Progenitor cell of endocrine pancreas (in vitro differentiated cells): ENCODE measurements at places on chromosomes 7 and 10.

DNA sequence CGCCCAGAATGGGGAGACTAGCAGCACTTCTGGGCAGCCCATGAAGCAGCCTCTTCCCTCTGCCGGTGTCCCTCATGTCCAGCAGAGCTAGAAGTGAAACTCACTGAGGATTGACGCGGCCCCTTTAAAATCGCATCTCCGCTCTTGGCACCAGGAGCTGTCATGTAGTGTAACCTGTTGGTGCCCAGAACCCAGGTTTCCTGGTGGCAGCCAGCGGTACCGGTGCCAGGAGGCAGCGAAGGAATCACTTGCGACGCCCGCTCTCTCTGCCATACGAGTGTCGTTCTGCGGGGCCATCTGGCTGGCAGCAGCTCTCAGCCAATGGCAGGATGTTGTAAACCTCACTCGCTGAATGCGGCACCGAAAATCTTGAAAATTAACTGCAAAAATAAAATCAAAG is 82.7 kb downstream of the CUX1 start:
- no peak for DNase-seq

- no peak for DNase-seq
Measured at GRCh38 chr7:6422926-6423632, 24.7 kb downstream of the DAGLB start.

DNA sequence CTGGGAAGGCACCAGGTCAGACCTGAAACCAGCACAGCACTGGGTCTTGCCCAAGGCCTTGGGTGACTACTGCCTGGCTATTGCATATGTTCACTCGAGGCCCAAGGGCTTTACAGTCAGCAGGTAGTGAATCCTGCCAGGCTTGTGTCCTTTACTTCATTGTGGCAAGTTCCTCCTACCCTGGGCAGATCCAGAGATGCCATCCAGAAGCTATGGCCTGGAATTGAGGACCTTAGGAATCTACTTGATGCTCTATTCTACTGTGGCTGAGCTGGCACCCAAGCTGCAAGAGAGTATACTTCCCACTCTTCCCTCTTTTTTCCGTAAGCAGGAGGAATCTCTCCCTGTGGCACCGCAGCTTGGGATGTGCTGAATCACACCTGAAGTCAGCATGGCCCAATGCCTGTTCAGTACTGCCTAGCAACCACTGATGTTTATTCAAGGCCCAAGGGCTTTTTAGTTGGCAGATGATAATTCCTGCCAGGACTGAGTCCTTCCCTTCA is 246.7 kb upstream of the CTBP2 start:
- DNase-seq = no peak

- DNase-seq = no peak
Measured at GRCh38 chr10:34013235-34013634, 678.8 kb upstream of the NRP1 start.

- no peak for DNase-seq
Measured at GRCh38 chr10:16756561-16757221, 60.5 kb downstream of the RSU1 start.

- no peak for DNase-seq
Measured at GRCh38 chr7:82229164-82229563, 214.4 kb downstream of the CACNA2D1 start.

- no peak for DNase-seq
Measured at GRCh38 chr10:49296382-49296781, 2.6 kb upstream of the C10orf71 start.

DNA sequence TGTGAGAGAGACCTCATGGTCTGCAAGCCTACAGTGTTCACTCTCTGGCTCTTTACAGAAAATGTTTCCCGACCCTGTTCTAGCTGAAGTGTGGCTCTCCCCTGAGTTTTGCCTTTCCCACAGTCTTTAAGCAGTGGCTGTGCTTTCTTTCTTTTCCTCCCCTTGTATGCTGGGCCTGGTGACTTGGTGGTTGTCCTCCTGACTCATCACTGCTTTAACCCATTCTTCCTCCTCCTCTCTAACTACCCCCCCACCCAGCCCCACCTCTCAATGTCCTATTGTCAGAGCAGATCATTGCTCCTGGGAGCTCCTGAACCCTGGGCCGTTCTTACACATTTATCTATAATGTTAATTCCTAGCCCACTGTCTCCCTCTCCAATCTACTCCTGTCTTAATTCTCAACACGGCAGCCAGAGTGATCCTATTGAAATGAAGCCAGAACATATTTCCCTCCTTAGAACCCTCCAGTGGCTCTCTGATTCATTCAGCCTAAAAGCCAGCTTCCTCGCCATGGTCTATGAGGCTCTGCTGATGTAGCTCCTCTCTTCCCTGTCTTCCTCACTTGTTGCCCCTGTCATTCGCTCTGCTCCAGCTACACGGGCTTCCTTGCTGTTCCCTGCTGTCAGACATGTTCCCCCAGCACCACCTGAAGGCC is 55.0 kb downstream of the DENND11 start:
- DNase-seq = no peak

- DNase-seq = no peak
Measured at GRCh38 chr7:30433506-30433905, 45.1 kb downstream of the NOD1 start.

DNA sequence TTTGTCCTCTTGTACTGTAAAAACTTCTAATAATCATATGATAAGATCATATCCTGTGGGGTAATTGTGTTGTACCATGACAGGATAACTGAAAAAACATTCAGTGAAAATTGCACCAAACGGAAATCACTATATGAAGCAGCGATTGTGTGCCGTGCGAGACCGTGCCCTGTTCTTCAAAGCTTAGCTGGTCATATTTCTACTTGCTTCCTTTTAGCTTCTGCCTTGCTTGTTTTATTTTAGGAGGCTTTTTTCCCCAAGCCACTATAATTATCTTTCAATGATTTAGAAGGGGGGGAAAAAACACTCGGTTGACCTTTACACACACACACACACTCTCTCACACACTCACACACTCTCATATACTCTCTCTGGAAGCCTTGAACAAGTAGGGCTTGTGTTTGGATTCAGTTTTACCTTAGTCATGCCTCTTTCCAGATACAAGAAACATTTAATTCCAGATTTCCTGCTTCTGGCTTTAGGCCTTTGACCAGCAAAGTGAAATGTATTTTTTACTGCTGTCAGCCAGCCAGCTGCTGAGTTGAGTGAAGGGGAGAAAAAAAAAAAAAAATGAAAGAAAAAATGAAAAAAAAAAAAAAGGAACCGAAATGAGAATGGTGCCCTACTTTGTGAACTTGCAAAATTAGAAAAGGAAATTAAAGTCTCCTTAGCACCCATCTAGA is 181.4 kb downstream of the ARID5B start:
- DNase-seq = no peak

- no peak for DNase-seq
Measured at GRCh38 chr10:112332022-112332421, 41.9 kb upstream of the ACSL5 start.

- no peak for DNase-seq
Measured at GRCh38 chr10:71471957-71472365, 75.2 kb downstream of the CDH23 start.

GRCh38 chr7:71385330-71385729 is 253.4 kb downstream of the GALNT17 start:
- DNase-seq = no peak

GRCh38 chr7:92563345-92563744 is 26.8 kb downstream of the FAM133B start:
- no peak for DNase-seq

- DNase-seq = no peak
Measured at GRCh38 chr7:69919426-69920111, 321.3 kb downstream of the AUTS2 start.

DNA sequence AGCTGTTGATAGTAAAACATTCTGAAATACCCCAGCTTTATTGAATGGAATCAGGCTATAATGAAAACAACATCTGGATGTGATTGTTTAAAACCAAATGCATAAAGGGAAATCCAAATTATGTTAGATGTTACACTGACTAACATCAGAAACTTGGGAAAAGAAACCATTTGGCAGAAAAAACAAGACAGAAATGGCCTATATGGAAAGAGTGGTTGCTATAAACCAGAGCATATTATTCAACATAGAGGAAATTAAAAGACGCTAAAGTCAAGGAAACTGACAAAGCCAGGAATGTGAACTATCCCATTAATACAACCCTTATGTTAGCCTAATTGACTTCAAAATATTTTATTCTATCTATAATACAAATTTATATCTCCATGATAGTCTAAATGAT is 53.0 kb upstream of the CABCOCO1 start:
- no peak for DNase-seq

GRCh38 chr10:89663144-89663543 is 18.1 kb upstream of the PANK1 start:
- DNase-seq = no peak

DNA sequence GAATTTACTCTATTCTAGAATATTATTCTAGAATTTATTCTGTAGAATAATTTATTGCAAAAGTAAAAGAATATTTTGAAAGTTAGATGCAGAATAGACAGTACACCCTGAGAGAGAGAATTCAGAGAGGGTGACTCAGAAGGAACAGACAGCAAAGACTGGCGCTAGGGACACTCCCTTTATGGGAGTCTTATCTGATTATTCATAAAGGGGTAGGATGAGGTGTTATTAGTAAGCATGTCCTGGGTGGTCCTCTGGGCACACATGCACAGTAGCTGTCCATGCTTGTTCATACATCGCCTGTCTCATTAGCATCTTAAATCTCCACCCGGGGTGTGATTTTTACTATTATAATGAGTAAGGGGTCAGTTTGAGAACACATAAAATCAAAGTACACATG is 100.1 kb downstream of the XPNPEP1 start:
- no peak for DNase-seq

DNA sequence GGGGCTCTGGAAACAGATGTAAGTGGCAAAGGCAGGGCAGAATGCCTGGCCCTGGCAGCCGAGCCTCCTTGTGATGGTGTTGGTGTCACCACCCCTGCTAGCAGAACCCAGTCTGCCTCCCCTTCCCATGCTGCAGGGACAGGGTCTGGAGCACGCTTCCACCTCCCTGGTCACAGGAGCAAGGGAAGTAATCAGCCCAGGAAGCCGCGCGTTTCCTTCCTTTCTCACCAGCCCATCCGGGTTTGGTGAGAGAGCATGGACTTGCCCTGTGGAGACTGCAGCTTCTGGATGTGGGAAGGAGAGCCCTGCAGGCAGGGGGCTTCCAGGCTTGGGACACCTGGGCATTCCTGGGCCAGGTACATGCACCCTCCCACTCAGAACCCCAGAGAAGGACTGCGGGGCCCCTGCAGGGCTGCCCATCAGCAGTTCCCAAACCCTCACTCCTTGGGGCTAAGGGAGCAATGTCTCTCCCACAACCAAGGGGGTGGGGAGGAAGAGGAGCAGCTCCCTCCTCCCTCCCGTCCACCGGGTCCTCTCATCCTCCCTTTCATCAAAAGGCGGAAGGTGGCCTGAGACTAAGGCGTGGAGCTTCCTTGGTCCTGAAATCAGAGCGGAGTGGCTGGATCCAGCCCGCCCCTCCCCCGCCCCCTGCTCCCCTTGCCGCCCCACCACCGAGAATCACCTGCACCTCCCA is 1.8 kb downstream of the MMRN2 start:
- no peak for DNase-seq

DNA sequence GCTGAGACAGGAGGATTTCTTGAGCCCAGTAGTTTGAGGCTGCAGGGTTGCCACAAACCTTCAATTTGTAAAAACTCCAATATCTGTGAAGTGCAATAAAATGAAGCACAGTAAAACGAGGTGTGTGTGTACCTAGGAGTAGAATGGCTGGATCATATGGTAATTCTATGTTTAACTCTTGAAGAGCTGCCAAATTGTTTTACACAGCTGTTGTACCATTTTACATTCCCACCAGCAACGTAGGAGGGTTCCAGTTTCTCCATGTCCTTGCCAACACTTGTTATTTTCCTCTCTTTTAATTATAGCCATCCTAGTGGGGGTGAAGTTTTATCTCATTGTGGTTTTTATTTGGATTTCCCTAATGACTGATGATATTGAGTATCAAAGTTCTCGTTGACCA is 16.2 kb downstream of the PLEKHA1 start:
- no peak for DNase-seq

DNA sequence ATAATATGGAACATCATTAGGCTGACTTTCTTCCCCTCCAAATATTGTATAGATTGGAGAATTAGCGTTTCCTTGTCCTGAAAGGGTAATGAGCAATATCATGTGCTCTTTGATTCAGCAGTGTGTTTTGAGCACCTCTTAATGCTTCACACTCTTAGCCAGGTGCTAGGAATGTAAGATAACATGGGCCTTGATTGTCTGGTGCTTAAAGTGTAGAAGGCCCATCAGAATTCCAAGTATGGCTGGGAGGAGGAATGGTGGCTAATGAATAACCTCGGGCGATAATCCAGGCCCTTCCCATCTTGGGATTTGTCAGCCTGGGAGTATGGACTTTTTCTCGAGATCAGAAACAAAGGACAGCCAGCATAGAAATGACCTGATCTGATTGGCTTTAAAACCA is 8.6 kb downstream of the TSPAN13 start:
- no peak for DNase-seq

DNA sequence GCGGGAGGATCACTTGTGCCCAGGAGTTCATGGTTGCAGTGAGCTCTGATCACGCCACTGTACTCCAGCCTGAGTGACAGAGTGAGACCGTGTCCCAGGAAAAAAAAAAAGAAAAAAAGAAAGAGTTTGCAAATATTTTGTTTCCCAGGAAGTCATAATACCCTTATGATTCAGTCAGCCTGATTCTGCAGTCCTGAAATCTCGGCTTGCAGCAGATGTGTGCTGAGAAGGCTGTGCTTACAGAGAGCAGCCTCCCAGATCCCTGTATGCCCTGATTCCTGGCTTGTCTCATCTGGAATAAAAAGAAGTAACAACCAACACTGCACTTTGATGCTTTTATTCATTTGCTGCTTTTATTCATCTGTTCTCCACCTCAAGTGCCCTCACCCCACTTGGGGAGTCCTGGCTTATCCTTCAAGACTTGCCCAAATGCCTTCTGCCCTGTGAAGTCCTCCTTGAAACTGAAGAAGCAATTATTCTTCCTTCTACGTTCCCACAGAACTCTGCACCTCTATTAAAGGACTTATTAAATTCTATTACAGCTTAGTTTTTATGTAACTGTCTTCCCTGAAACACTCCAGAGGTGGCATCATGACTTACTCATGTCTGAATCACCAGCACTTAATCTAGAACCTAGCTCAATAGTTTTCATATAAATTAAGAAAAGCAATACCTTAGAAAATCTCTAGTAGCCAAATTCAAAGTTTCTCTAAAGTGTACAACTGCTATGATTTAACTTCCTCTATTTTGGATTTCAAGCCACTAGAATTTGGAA is 27.7 kb upstream of the BPGM start:
- DNase-seq = no peak

GRCh38 chr10:70714951-70715350 is 42.6 kb downstream of the ADAMTS14 start:
- DNase-seq = no peak
